ENCODE measurements at places on chromosomes 4 and X.

DNA sequence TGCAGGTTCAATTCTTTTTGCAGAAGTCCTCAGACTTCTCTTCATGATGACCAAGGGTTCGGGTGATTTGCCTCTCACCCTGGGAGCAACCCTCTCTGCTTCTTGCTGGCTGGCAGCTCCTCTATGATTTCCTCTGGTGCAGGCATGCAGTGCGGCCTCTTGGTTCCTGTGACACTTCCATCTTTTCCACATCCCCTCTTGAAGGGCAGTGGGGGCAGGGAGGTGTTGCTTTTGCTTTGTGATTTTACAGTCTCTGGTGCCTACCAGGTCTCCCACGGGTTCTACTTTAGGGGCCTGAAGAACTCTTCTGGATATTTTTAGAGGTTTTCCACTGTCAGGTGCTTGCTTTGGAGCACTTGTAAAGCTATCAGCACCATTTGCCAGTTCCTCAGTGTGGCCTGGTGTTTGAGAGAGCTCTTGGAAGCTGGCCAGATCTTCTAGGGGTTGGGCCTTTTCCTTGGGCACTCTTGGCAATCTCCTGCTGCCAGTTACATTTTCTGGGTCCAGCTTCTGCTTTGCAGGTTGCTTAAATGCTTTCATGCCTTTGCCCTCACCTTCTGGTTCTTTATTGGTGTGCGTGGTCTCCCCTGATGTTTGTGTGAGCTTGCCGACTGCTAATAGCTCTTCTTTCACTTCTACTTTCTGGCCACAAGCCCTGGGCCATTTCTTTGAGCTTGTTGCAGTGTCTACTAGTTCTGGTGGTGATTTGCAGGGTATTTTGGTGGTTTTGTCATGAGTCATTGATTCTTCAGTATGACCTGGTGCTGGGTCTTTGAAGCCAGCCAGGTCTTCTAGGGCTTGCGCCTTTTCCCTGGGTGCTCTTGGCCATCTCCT lies 11.5 kb upstream of the CHST7 start:
- no peak for DNase-seq

GRCh38 chrX:318068-318738 lies 393 bp downstream of the GTPBP6 start:
- peak; percentile 90 for DNase-seq

- DNase-seq = no peak
Observed at GRCh38 chrX:17414839-17415238, 39.8 kb downstream of the NHS start.

DNA sequence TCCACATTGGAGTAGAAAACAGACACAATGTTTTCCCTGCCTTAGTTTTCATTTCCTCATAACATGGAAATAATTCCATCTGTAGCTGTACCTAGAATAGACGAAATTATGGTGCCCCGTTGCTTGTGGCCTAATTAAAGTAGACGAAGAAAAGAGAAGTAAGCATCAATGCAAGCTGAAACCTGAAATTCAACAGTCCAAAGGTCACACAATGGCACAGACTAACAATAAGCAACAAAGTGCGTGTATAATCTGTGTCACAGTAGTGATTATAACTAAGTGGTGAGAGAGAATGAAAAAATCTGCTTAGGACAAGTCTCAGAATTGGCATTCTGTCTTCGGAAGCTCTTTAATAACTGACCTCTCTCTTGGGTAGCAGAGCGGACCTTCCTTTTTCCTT lies 24.3 kb downstream of the MAGEB17 start:
- no peak for DNase-seq

GRCh38 chrX:627510-627981 lies 3.0 kb upstream of the SHOX start:
- peak; percentile 38 for DNase-seq

DNA sequence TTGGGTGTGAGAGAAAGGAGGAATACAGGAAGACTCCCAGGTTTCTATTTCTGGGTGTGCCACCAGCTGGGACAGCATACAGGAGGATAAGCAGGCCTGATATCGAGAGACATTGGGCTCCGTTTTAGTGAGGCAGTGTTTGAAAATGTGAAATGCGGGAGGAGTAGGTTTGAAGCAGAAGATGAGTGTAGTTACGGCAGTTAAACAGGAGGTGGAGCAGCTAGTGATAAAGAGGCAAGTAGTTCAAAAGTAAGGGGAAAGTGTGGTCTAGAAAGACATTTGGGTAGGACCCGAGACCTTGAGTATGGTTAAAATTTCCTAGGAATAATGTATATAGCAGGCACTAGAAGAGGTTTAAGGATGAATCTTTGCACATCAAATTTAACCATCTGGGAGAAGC lies 42.4 kb downstream of the DCUN1D4 start:
- peak; percentile 37 for DNase-seq

DNA sequence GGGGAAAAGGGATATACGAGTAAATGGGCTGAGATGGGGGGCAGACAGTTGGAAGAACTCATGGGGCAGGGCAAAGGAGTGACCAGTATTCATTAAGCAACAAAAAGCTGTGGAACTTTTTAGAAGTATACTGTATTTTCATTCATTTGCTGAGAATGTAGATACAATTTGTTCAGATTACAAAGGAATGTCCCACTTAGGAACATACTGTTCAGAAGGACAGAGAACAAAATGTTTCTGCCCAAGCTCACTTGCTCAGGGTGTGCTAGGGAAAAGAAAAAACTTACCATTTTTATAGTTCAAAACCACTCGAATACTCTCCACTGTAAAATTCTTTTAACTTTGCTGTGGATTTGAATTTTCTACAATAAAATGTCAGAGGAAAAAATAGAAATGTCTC lies 135.2 kb upstream of the AFF2 start:
- DNase-seq = no peak
